ENCODE measurements at places on chromosomes 7 and 10. TPM values are rescaled to one million over a fixed set of nuclear protein-coding genes. Genes with fewer than 3 reads are reported as not detected.

Gene LRRC17
- total RNA-seq = 5.0 TPM

Gene CCDC3
- 0.50 TPM for total RNA-seq

Gene DYDC2
- not detected for total RNA-seq

Gene CYP3A4
- not detected for total RNA-seq

Gene JCAD
- total RNA-seq = under 0.01 TPM

Gene ATRNL1
- total RNA-seq = 4.1 TPM

Gene PIP
- total RNA-seq = not detected

Gene CFAP46
- not detected for total RNA-seq

Gene WNT8B
- total RNA-seq = 0.11 TPM

Gene SLC37A3
- total RNA-seq = 28.8 TPM

Gene CDC14C
- total RNA-seq = not detected

Gene CPA2
- not detected for total RNA-seq

Gene NME8
- not detected for total RNA-seq

Gene FAM25C
- 2.2 TPM for total RNA-seq

Gene SEPTIN14
- not detected for total RNA-seq

Gene CCZ1B
- 78.7 TPM for total RNA-seq

Gene TUBGCP2
- total RNA-seq = 64.2 TPM

Gene DNAJB12
- total RNA-seq = 35.9 TPM

Gene GALNT17
- total RNA-seq = not detected

Gene MSRB2
- total RNA-seq = 13.1 TPM

Gene NAT16
- total RNA-seq = 0.11 TPM

Gene CARD11
- total RNA-seq = 1.7 TPM

Gene CACNB2
- total RNA-seq = 0.13 TPM

Gene MKI67
- 83.6 TPM for total RNA-seq

Gene CALCR
- not detected for total RNA-seq

Gene SPDYE9
- not detected for total RNA-seq

Gene CPN1
- 8.6 TPM for total RNA-seq

Gene FAM25A
- not detected for total RNA-seq

Gene GPR26
- not detected for total RNA-seq

Gene KLF14
- 0.45 TPM for total RNA-seq

Gene NKX1-2
- 0.11 TPM for total RNA-seq

Gene GIMAP5
- total RNA-seq = not detected

Gene ZFYVE27
- 38.7 TPM for total RNA-seq

Gene ARHGEF5
- 2.3 TPM for total RNA-seq

Gene ZNF722
- not detected for total RNA-seq

Gene IRF5
- total RNA-seq = 1.4 TPM

Gene PLEKHS1
- 0.04 TPM for total RNA-seq

Gene GPR15LG
- total RNA-seq = not detected

Gene TUBAL3
- not detected for total RNA-seq

Gene LIPM
- not detected for total RNA-seq

Gene NUB1
- total RNA-seq = 81.8 TPM

Gene FAM20C
- 87.9 TPM for total RNA-seq

Gene BUB3
- total RNA-seq = 250 TPM

Gene MMP21
- not detected for total RNA-seq

Gene CNPY1
- not detected for total RNA-seq

Gene FRMPD2
- total RNA-seq = not detected

Gene ASB10
- total RNA-seq = not detected

Gene PON2
- 51.7 TPM for total RNA-seq

Gene CRYGN
- not detected for total RNA-seq

Gene ADAM22
- total RNA-seq = 7.2 TPM

Gene TACR2
- total RNA-seq = not detected

Gene SFRP5
- total RNA-seq = 0.94 TPM

Gene HHEX
- 12.5 TPM for total RNA-seq

Gene LAMB1
- total RNA-seq = 375 TPM

All from A375 (cell line).